NCI-H510A (cell line): ENCODE measurements at places on chromosomes 13 and 19.

- DNase-seq: no peak
Measured at GRCh38 chr13:30654430-30654829, 36.7 kb downstream of the USPL1 start.

DNA sequence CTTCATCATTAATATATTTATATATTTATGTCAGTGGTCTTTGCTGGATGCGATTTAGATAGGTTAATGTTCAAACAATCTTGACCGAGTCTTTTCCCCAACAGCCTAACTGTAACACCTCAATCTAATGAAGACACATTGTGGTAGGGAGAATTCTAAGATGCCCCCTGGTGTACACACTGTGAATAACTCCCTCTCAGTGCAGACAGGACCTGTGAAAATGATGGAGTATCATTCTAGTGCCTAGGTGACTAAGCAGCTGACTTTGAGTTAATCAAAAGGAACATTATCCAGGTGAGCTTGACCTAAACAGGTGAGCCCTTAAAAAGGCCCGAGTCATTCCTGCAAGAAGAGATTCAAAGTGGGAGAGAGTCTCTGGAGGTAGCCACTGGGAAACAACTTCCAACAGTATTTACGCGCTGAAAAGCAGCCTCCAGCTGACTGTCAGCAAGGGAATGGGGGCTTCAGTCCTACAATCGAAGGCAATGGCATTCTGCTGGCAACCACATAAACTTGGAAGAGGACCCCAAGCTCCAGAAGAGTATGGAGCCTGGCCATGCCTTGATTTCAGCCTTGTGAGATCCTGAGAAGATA lies 28.0 kb upstream of the KBTBD7 start:
- no peak for DNase-seq

DNA sequence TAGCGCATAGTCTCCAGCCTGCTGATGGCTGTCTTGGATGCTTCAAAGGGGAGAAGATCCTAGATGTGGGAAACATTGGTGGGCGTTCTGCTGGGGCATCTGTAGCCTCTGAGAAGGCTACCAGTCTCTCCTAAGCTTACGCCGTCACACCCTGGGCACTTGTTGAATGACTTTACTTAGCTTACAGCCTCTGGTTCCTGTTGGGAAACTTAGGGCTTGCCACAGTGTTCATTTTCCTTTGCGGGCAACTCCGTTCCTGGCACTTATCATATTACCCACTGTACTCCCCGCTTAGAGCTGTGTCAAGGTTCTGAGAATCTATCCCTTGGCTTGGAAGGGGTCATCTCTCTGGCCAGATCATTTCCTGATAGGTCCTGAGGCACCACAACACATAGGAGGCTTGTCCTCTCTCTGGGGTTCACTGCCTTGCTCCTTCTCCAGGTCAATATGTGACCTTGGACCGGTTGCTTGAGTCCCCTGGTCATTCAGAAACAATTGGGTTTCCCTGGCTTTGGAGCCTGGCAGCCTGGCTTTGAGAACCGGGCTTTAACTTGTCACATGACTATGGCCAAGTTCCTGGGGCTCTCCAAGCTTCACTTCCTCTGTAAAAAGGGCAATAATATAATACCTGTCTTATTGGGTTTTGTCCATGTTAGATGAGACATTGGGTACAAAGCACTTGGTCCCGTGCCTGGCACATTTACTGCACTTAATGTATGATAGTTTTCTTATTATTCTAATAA lies 20.5 kb upstream of the ALOX5AP start:
- DNase-seq: no peak

- no peak for DNase-seq
Measured at GRCh38 chr19:8322638-8322997, 1.3 kb downstream of the RPS28 start.

- DNase-seq: no peak
Measured at GRCh38 chr13:93672996-93673395, 446.4 kb downstream of the GPC6 start.

DNA sequence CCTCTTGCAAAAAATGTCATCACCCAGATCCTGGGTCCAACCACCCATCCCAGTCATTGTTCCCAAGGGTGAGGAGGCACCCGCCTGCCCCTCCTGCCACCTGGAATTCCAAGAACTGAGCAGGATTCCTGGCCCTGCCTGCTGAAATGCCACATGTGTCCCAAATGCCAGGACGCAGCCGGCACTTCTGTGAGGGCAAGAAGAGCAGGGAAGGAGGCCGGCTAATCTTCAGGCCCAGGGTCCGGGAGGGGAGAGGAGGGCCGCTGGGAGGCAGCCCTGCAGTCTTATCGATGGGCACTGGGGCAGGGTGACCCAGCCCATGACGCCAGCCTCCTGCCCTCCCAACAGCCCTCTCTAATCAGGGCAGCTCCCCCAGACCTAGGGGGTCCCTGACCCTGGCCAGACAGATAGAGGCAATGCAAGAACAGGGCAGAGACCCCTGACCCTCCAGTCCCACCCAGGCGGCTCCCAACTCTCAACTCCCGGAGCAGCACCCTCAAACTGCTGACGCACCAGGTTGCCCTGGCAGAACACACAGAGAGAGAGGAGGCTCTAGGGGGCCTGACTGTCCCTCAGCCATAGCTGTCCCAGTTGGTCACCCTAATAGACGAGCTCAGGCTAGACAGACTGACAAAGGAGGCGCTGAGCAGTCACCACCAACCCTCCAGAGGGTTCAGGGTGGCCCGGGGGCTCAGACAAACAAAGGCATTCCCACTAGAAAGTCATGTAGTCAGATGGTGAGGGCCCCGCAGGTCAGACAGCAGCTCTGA lies 1.5 kb downstream of the MFSD12 start:
- DNase-seq: no peak

- DNase-seq: no peak
Measured at GRCh38 chr13:27592865-27593264, 27.5 kb downstream of the LNX2 start.

DNA sequence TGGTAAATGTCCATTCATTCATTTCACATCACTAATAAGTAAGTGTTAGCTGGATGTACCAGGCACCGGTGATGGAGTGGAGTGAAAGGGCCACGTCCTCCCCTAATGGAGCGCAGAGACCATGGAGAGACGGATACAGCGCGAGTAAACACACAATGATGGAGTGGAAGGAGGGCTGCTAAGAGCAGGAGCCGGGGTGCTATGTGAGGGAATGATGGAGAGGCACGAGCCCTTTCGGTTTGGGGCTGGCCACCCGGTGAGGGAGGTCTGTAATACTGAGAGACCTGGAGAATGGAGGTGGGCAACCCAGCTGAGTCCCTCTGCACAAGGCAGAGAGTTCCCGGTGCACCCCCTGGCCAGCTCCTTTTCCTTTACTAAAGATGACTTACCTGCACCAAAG lies 53.7 kb downstream of the PEPD start:
- no peak for DNase-seq

DNA sequence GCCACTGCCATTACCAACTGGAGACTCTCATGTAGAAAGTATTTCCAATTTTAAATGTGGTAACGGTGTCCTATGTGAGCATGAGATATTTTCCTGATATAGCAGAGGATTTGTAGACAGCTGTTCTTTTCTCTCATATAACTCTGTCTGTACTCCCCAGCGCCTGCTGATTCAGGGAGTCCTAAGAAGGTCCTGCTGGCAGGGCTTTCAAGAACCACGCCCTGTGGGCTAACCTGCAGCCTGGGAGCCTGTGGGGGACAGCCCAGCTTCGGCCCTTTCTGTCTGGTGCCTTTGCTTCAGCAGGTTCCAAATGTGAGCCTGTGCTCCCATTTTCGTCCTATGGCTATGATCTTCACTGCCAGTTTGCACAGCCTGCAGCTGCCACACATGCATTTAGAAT lies 316.8 kb downstream of the ATP8A2 start:
- peak; percentile 14 for DNase-seq

- DNase-seq: no peak
Measured at GRCh38 chr13:73948848-73949529, 185.2 kb downstream of the KLF12 start.

DNA sequence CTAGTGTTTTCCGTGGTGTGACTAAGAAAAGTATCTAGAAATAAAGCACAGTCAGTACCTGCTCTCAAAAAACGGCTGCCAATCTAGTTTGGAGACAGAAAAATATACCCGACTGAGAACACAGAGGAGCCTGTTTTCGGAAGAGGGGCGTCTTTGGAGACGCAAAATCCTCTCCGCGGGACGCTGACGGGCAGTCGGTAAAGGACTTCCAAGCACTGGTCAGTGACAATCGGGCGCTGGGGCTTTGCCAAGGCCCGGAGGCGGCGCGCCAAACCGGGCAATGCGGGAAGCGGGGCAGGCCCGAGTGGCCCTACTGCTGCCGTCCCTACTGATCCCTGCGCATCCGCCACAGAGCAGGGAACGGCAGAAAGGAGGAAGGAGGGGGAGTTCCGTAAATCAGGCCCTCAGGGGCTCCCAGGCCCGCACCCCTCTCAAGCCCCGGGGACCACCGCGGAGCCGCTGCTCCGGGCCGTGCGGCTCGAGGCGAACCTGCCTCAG lies 588 bp upstream of the DPY19L3 start:
- no peak for DNase-seq

DNA sequence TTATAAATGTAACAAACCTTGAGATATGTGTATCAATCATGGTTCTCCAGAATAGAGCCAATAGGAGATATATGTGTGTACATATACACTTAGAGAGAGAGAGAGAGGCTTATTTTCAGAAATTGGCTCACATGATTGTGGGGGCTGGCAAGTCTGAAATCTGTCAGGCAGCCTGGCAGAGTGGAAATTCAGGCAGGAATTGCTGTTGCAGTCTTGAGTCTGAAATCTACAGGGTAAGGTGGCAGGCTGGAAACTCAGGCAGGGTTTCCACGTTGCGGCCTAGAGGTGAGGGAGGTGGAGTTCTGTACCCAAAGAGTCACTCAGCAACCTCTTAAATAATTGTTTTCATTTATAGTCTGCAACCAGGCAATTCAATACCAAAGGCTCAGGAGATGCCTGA lies 218.4 kb downstream of the B3GLCT start:
- no peak for DNase-seq

DNA sequence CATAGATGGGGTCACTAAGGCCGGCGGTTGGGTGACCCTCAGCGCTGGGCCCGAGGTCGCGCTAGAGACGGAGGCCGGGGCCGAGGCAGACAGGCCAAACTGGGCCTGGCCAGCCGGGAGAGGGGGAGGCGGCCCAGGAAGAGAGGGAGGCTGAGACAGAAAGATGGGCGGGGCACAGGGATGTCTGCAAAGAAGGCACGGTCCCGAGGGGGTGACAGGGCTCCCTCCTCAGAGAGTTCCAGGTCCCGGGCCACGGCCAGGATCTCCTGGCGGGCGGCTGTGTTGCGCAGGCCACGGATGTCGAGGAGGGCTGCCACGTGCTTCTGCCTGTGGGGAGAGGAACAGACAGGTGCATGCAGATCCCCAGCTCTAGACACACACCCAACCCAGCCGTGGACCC lies 32.2 kb downstream of the EXOC3L2 start:
- no peak for DNase-seq

GRCh38 chr19:30085394-30085793 lies 143.4 kb downstream of the URI1 start:
- DNase-seq: no peak

GRCh38 chr19:49468199-49468598 lies 5.8 kb upstream of the FLT3LG start:
- DNase-seq: no peak

- DNase-seq: no peak
Measured at GRCh38 chr13:73451221-73452029, 392.6 kb downstream of the KLF5 start.

- no peak for DNase-seq
Measured at GRCh38 chr13:106277484-106278154, 257.8 kb downstream of the EFNB2 start.

DNA sequence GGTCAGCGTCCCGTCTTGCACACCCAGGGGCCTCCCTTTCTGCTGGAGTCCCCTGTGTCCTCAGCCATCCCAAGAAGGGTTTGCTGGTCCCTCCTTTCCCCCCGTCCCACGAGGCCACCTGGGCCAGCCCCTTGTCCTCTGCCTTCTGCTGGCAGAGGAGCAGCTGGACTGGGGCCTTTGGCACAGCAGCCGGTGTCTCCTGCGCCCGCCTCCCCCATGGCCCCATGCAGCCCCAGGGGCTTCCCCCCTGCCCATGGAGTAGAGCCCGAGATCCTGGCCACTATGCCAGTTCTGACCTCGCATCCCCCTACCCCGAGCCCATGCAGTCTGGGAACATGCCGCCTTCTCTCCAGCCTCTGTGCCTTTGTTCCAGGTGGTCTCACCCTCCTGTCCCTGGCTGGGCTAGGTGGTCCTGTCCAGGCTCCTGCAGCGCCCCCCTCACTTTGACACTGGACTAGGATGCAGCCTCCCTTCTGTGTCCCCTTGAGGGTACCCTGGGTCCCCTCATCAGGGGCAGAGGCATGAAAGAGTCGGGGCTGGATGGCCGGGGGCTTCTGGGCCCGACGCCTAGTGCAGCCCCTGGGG lies 5.7 kb upstream of the GARIN5A start:
- no peak for DNase-seq

- DNase-seq: no peak
Measured at GRCh38 chr19:48329167-48329891, 4.0 kb downstream of the EMP3 start.

DNA sequence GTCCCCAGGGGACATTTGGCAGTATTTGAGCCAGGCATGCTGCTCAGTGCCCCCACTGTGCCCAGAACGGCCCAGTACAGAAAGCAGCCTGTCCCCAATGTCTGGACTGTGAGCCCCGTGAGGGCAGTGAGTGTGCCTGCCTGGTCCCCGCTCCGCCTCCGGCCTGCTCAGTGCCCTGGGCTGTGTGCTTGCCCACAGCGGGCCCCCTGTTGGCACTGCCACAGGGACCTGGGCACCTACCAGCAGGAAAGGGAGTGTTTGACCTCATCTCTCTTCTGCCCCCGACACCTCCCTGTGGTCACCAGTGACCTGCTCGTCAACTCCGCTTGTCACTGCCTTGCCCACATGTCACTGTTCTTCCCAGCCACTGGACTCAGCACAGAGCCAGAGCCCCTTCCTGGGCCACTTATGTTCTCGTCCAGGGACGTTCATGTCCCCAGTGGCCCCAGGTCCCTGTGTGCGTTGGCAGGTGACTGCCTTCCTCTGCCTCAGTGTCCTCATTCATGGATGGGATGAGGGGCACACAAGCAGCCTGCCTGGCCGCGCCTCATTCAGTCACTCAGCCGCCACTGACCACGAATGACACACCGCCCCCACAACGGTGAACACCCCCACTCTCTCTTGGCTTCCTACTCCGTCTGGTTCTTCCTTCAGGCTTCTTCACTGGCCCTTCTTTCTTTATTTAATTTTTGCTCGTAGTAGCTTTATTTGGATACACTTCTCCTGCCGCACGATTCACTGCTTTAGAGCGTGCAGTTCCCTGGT lies 2.8 kb downstream of the FZR1 start:
- no peak for DNase-seq

- no peak for DNase-seq
Measured at GRCh38 chr13:99064624-99065234, 86.9 kb upstream of the DOCK9 start.

DNA sequence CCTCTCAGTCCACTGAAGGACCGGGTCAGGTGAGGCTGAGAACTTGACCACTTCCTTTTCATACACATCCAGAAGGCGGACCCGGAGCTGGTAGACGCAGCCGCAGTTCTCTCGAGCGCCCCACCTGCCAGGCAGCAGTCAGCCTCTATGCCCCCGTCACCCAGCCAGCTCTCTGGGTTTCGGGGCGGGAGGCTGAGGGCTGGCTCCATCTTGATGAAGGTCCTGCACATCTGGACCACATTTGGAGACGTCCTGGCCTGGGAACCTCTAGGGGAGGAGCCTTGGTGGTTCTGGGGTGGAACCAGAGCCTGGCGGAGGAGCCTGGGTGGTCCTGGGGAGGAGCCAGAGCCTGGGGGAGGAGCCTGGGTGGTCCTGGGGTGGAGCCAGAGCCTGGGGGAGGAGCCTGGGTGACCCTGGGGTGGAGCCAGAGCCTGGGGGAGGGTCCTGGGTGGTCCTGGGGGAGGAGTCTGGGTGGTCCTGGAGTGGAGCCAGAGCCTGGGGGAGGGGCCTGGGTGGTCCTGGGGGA lies 14.3 kb downstream of the MRPS12 start:
- DNase-seq: no peak
